Neuronal stem cell (in vitro differentiated cells): ENCODE measurements at places on chromosomes 6 and 20.

- no peak for DNase-seq
Observed at GRCh38 chr6:36780442-36781177, 58.6 kb downstream of the CPNE5 start.

- DNase-seq: no peak
Observed at GRCh38 chr20:16477632-16478031, 95.6 kb downstream of the KIF16B start.

- DNase-seq: no peak
Observed at GRCh38 chr6:157555455-157556143, 174.6 kb downstream of the ZDHHC14 start.

GRCh38 chr6:29603930-29604329, 19.0 kb downstream of the OR2H2 start:
- DNase-seq: no peak

DNA sequence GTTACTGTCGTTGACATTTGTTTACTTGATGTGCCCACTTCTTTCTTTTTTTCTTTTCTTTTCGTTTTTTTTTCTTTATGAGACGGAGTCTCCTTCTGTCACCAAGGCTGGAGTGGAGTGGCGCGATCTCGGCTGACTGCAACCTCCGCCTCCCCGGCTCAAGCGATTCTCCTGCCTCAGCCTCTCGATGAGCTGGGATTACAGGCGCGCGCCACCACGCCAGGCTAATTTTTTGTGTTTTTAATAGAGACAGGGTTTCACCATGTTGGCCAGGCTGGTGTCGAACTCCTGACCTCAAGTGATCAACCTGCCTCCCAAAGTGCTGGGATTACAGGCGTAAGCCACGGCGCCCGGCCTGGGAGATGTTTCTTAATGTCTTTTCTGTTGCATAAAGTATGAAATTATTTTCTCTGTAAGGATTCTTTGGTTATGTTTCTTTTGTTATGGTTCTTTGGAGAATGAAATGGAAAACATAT, 33.3 kb upstream of the PRSS16 start:
- no peak for DNase-seq

GRCh38 chr20:39850246-39850645, 838.8 kb downstream of the MAFB start:
- DNase-seq: no peak

DNA sequence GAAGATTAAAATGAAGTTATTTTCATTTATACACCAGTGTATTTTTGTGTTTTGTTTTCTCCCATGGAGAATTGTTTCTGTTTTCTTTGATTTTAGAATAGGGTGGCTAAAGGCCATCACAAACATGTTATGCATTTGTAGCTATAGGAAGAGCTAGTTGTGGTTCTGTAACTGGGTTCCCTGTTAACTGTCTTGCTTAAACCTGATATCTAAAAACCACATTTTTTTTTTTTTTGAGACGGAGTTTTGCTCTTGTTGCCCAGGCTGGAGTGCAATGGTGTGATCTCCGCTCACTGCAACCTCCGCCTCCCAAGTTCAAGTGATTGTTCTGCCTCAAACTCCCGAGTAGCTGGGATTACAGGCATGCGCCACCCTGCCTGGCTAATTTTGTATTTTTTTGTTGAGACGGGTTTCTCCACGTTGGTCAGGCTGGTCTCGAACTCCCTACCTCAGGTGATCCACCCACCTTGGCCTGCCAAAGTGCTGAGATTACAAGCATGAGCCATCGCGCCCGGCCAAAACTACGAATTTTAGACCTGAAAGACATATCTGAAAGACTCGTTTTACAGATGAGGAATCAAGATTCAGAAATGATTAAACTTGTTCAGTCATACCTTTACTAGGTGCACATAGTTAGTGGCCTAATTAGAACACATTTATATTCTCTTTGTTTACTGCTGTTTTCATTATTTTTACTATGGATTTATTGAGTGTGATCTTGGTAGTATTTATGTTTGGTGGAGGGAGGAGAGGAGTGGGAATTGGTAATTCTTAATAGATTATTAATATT, 18.0 kb downstream of the SCAF8 start:
- no peak for DNase-seq

DNA sequence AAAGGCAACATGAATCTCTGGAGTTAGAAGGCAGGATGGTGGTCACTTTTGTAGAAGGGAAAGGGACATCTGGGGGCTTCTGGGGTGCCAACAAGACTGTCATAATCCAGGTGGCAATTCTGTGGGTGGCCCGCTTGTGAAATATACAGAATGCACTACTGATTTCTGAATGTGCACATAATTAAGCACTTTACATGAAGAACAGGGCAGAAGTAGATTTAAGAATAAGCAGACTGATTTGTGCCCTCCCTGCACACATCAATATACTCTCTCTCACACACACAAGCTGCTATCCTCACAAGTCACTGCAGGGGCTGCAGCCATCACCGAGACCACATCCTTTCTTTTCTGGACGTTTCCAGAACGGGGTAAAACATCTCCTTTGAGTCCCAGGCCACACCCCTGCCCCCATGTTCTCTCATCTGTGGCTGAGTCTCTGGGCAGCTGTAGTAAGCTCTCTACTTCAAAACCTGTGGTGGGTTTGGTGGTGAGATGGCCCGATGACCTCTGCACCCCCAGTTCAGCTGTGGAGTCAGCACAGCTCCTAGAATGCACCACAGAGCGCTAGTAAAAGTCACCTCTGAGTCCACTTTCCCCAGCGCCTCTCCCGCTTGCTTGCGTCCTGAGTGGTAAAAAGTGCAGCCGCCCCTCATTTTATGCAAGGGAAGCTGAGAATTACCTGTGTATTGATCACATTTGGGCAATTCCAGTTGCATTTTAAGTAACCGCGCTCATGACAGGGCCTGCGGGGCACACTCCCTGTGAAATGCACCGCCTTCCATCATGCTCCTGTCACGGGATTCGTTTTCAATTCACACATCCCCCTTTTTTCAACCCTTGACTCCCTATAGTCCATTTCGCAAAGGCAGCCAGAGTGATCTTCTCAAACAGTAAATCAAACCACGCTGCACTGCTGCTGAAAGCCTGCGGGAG, 115.5 kb downstream of the NFATC2 start:
- DNase-seq: no peak

DNA sequence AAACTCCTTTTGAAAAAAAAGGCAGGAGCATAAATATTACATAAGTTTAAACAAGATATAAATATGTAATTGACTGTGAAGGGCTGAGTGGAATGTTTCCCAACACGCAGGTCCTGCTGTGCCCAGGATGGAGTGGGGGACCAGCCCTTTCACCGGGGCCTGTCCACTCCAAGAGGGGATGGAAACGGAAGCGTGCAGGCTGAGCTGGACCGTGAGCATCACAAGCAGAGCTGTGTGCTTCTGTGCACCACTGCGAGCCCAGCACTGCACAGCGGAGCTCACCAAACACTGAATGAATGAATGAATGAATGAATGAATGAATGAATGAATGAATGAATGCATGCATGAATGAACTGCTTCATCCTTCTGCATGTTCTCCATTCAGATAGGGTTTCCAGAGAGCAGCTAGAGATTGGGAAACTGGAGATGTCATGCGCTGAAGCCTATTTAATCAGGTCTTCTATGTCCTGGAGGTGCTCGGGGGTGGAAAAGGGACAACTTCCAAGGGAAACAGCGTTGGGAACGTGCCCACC, 157.7 kb downstream of the ANKRD60 start:
- no peak for DNase-seq

- no peak for DNase-seq
Observed at GRCh38 chr6:95819939-95820338, 195.8 kb upstream of the FUT9 start.

GRCh38 chr6:47634210-47635047, 64.0 kb upstream of the ADGRF4 start:
- DNase-seq: no peak

GRCh38 chr6:80186082-80186481, 79.6 kb downstream of the BCKDHB start:
- DNase-seq: no peak
